ENCODE measurements at places on chromosomes 7 and 10. TPM values are rescaled to one million over a fixed set of nuclear protein-coding genes. Genes with fewer than 3 reads are reported as not detected.

The CAMK1D gene
- 0.32 TPM for total RNA-seq

The C10orf95 gene
- not detected for total RNA-seq

The HKDC1 gene
- total RNA-seq: not detected

The ADIRF gene
- total RNA-seq: 12.0 TPM

The VWC2 gene
- total RNA-seq: not detected

The CCDC3 gene
- 0.61 TPM for total RNA-seq

The GSDME gene
- total RNA-seq: 41.3 TPM

The NME8 gene
- total RNA-seq: not detected

The ADAM12 gene
- total RNA-seq: 0.91 TPM

The HBP1 gene
- total RNA-seq: 112 TPM

The C7orf33 gene
- total RNA-seq: not detected

All from epithelial cell of umbilical artery (primary cell).